ENCODE measurements at places on chromosomes 7 and 10. TPM values are rescaled to one million over a fixed set of nuclear protein-coding genes. Genes with fewer than 3 reads are reported as not detected.

DNA sequence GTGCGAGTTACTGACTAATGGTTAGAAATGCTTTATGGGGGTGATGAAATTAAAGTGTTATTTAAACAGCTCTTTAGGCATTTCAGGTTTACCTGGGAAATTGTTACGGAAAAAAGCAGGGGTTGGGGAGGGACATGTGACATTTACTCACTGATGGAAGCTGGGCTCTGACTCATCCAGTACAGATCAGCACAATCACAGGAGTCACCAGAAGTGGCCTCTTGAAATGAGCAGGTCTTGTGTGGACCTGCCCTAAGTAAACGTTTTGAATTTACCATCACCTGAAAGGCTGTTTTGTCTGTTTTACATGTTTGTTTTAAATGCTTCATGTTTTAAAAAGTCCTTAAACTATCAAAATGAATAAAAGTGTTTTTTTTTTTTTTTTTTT lies 2.3 kb downstream of the GLRX3 start:
- H3K4me1 ChIP-seq, result no peaks in the 10 kb centered on the region
- H3K36me3 ChIP-seq, result no peaks in the 10 kb centered on the region
- H3K4me3 ChIP-seq, result no peak overlapping the region
- no peaks in the 10 kb centered on the region for H3K27me3 ChIP-seq
- DNase-seq, result no peak
- H3K27ac ChIP-seq, result no peak overlapping the region

DNA sequence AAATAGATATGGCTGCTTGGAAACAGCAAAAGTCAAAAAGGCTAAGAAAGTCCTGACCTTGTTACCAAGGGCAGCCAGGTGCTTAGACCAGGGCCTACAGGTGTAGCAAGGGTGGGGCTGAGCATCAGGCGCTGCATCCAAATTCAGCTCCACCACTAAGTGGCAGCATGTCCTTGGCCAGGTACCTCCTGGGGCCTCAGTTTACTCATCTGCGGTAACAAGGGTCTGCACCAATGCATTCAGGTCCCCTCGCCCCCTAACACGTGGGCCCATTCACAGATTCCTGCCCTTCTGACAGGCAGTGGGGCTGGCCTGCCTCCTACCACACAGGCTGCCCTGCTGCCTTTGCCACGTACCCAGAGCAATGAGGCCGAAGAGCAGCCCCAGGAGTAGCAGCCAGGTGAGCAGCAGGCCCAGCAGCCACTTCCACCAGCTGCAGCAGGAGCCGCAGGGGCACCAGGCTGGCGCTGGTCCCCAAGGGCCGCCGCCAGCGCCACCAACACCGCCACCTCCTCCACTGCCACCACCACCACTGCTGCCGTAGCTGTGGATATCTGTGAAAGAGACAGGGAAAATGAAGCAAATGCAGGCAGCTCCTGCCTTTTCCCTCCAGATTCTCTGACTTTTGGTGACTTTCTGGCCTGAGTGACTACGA lies 28.9 kb downstream of the COL17A1 start:
- H3K4me3 ChIP-seq, result no peak overlapping the region
- H3K27me3 ChIP-seq, result no peaks in the 10 kb centered on the region
- H3K4me1 ChIP-seq, result no peaks in the 10 kb centered on the region
- no peaks in the 10 kb centered on the region for H3K36me3 ChIP-seq

GRCh38 chr7:108452707-108453106 lies 3.5 kb downstream of the NRCAM start:
- H3K36me3 ChIP-seq, result no peaks in the 10 kb centered on the region
- H3K4me3 ChIP-seq, result no peak overlapping the region
- H3K4me1 ChIP-seq, result no peaks in the 10 kb centered on the region
- H3K27me3 ChIP-seq, result peaks cover 7% of the 10 kb centered on the region
- H3K27ac ChIP-seq, result no peak overlapping the region
- DNase-seq, result no peak

- H3K4me1 ChIP-seq, result no peaks in the 10 kb centered on the region
- no peak overlapping the region for H3K27ac ChIP-seq
- peak; percentile 92 for DNase-seq
- H3K36me3 ChIP-seq, result no peaks in the 10 kb centered on the region
Observed at GRCh38 chr10:30534465-30535144, 94.9 kb downstream of the LYZL2 start.

DNA sequence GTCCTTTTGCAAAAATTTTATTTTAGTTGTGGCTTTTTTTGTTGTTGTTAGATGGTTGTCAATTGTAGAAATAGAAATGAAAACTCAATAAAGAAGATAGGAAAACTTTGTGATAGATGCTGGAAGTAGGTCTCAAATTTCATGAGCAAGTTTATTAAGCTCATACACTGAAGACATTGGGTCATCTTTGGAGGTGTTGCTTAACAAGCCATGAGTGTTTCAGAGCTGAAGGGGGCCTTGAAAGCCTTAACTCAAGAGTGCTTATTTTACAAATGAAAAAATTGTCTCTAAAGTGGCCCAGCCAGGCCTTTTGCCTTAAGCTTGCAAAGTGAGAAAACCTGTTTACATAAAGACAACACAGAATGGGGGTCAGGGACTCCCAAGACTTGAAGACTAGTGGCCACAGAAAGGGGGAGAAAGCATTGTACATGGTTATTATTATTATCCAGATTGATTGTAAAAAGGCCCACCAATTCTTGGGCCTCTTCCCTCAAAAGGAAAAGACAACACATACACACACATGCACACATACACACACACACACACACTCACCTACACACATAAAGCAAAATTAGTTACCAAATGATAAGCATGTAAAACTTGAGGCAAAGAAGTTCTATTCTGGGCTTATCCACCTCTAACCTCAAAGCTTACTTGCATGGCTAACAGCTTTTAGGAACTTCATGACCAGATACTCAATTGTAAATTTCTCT lies 49.7 kb upstream of the GLCCI1 start:
- no peak overlapping the region for H3K27ac ChIP-seq
- DNase-seq, result no peak
- H3K36me3 ChIP-seq, result no peaks in the 10 kb centered on the region
- no peak overlapping the region for H3K4me3 ChIP-seq
- no peaks in the 10 kb centered on the region for H3K4me1 ChIP-seq

DNA sequence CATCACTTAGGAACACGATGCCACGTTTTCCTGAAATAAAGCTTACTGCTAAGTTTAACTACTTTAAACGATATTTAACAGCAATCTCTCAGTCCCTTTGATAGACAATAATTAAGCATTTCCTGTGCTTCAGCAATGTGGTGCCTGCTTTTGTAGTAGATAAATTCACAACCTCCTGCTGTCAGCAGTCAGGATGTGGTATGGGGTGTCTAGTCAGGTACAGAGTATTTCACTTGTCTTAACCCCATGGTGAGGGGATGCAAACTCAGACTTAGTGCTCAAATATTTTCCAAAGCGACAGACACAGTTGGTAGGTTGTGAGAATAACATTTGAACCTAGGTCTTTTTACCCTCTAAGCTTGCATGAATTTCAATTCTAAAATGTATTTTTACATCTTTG lies 526.2 kb upstream of the PFKP start:
- H3K27me3 ChIP-seq, result no peaks in the 10 kb centered on the region
- H3K27ac ChIP-seq, result no peak overlapping the region
- no peak for DNase-seq
- H3K4me3 ChIP-seq, result no peak overlapping the region
- no peaks in the 10 kb centered on the region for H3K36me3 ChIP-seq

DNA sequence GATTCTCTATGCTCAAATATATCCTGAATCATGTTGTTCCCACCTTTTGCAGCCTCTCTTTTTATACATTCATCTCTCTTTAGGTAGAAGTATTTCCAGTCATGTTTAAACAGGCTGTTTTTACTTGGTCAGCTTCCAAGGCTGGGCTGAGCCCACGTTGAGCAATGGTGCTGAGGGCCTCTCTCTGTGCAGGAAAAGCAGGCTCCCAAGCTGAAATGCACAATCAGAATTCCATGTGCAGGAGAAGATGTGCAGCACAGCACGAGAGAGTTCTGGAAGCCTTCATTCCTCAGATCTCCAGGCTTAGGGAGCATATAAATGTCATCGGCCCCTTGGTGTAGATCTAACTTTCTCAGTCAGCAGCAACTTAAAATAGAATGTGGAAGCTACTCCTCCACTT lies 588.5 kb downstream of the TNS3 start:
- no peaks in the 10 kb centered on the region for H3K36me3 ChIP-seq
- H3K4me3 ChIP-seq, result no peak overlapping the region
- H3K27me3 ChIP-seq, result no peaks in the 10 kb centered on the region
- H3K4me1 ChIP-seq, result no peaks in the 10 kb centered on the region
- no peak for DNase-seq

DNA sequence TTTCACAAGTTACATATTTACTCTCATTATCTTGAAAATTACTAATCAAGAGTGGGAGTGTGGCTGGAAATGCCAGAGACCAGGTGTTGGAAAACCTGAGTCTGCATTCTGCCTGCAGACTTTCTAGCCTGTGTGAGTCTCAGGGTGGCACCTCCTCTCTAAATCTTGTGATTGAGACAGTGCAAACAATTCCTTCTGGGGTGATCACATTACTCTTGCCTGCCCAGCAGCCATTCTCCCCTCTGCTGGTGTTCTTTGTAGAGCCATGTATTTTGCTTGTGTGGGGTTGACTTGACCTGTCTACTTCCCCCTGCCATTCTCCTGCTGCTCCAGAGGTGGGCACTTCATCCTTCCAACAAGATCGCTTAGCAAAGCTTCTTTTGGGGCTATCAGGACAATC lies 101.1 kb downstream of the RAPGEF5 start:
- H3K36me3 ChIP-seq, result no peaks in the 10 kb centered on the region
- H3K4me1 ChIP-seq, result no peaks in the 10 kb centered on the region
- no peaks in the 10 kb centered on the region for H3K27me3 ChIP-seq
- no peak overlapping the region for H3K4me3 ChIP-seq

DNA sequence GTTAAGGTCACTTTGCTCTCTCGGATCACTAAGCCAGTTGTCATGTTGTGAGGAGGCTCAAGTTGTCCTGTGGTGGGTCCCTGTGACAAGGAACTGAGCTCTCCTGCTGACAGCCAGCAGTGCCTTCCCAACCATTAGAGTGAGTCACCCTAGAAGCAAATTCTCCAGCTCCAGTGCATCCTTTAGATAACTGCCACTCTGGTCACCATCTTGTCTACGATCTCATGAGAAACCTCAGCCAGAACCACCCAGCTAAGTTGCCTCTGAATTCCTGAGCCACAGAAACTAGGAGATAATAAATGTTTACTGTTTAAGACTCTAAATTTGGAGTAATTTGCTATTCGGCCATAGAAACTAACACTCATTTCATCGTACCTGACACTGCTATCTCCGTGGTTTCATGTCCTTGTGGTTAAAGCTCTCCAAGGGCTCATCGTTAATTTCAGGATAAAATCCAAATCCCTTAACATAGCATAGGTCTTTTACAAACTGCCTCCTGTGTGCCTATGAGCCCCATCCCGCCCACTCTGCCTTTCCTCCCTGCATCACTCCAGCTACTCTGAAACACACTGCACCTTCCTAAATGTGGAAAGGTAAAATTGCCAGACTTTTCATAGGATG lies 56.5 kb upstream of the WIPF3 start:
- H3K4me3 ChIP-seq, result no peak overlapping the region
- H3K36me3 ChIP-seq, result no peaks in the 10 kb centered on the region
- H3K4me1 ChIP-seq, result no peaks in the 10 kb centered on the region
- no peak for DNase-seq
- H3K27ac ChIP-seq, result no peak overlapping the region

DNA sequence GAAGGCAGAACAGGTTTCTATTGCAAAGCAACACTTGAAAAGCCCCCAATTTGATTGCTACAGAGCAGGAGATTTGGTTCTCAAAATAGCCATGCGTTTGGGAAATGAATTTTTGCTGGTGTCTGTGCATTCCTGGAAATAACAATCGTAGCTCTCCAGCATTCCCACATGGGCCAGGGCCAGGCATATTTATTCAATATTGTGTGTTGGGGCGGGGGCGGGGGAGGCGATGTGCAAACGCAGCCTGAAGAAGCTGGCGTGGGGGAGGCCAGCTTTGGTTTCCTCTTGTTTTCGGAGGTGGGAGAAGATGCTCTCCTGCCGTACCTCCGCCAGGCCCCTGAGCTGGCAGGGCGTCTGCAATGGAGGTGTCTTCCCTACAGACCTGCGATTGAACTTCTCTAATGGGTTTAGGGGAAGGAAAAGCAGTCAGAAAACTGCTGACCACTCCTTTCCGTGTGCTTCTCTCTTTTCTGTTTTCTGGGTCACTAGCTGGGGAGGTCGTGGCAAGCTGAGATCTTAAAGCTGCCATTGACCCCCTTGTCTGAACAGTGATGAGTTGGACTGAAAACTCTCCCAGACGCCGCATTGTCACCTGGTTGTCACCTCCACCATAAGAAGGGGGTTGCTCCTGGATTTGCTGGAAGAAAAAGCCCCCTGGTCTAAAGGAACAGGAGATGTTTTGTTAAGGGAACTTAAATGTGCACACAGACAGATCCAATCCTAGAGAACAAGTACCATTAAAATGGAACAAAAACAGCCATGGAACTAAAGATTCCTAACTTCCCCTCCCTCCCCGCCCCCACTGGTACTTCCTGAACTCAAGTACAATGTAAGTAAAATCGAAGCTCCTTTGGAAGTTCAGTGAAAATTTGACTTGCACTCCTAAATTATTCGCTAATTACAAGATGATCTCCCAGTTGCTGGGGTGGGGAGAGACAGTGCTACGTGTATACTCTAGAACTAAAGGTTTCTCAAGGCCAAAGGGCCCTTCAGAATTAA lies 56.4 kb upstream of the HABP2 start:
- peaks cover 19% of the 10 kb centered on the region for H3K4me1 ChIP-seq
- H3K36me3 ChIP-seq, result no peaks in the 10 kb centered on the region
- H3K4me3 ChIP-seq, result no peak overlapping the region
- no peak for DNase-seq

GRCh38 chr10:113743594-113743993 lies 7.9 kb upstream of the PLEKHS1 start:
- H3K27me3 ChIP-seq, result no peaks in the 10 kb centered on the region
- no peaks in the 10 kb centered on the region for H3K36me3 ChIP-seq
- H3K4me3 ChIP-seq, result no peak overlapping the region
- no peak for DNase-seq
- no peak overlapping the region for H3K27ac ChIP-seq

- peaks cover 72% of the 10 kb centered on the region for H3K4me1 ChIP-seq
- peak overlapping the region; percentile 85 for H3K27ac ChIP-seq
- no peaks in the 10 kb centered on the region for H3K27me3 ChIP-seq
- DNase-seq, result no peak
Observed at GRCh38 chr10:119379466-119380071, 162.9 kb downstream of the RGS10 start.

- no peaks in the 10 kb centered on the region for H3K27me3 ChIP-seq
- no peak for DNase-seq
- no peak overlapping the region for H3K27ac ChIP-seq
- no peaks in the 10 kb centered on the region for H3K4me1 ChIP-seq
- no peaks in the 10 kb centered on the region for H3K36me3 ChIP-seq
Observed at GRCh38 chr10:17981766-17982380, 30.2 kb downstream of the SLC39A12 start.

The IL2RA gene
- total RNA-seq, result 0.30 TPM

The CAV1 gene
- 398 TPM for total RNA-seq

The NHLRC2 gene
- 38.6 TPM for total RNA-seq

The SLC25A40 gene
- total RNA-seq, result 26.6 TPM

The UPF2 gene
- total RNA-seq, result 13.1 TPM

The SLC16A12 gene
- 10.0 TPM for total RNA-seq

The NUP205 gene
- total RNA-seq, result 14.3 TPM

The AZGP1 gene
- 46.5 TPM for total RNA-seq

The IFIT1B gene
- not detected for total RNA-seq

The ANKRD26 gene
- 3.9 TPM for total RNA-seq

The PLXDC2 gene
- total RNA-seq, result 24.0 TPM

The DOCK1 gene
- total RNA-seq, result 13.0 TPM
